ENCODE measurements at places on chromosomes 7 and 10.

GRCh38 chr7:43694399-43694748, 34.9 kb downstream of the COA1 start:
- no peak for DNase-seq

DNA sequence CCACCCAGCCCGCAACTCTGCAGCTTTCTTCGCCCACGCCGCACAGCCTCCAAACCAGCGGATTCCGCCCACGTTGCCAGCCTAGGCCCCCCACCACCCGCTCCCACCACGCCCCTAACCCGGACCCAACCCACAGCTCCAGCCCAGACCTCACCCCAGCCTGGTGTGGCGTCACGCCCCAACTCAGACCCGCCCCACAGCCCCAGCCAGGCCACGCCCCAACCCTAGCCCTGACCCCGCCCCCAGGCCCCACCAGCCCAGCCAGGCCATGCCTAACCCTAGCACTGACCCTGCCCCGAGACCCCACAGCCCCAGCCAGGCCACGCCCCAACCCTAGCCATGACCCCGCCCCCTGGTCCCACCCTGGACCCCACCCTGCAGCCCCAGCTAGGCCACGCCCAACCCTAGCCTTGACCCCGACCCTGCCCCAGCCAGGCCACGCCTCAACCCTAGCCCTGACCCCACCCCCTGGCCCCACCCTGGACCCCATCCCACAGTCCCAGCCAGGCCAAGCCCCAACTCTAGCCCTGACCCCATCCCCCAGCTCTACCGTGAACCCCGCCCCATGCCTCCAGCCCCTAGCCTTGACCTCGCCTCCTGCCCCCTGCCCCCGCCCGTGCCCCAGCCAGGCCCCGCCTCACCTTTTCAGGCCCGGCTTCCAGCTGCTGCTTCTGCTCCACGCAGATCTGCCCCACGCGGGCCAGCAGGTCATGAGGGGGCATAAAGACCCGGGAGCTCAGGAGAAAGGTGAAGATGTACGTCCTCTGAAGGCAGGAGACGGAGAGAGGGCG, 64.0 kb downstream of the RASGEF1A start:
- DNase-seq: peak; percentile 46

DNA sequence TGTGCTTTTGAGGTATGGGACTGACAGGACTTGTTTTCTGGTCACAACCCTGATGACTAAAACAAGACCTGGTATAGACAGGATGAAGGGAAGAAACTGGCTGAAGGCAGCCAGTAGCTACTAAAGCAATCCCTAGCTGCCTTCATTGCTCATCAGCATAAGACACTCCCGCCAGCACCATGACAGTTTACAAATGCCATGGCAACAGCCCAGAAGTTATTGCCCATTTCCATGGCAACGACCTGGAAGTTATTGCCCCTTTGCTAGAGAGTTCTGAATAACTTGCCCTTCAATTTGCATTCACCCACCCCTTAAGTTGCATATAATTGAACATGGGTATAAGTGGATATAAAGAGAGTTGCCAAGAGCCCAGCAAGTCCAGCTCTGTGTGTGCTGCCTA, 169.6 kb upstream of the FAM171A1 start:
- DNase-seq: no peak

DNA sequence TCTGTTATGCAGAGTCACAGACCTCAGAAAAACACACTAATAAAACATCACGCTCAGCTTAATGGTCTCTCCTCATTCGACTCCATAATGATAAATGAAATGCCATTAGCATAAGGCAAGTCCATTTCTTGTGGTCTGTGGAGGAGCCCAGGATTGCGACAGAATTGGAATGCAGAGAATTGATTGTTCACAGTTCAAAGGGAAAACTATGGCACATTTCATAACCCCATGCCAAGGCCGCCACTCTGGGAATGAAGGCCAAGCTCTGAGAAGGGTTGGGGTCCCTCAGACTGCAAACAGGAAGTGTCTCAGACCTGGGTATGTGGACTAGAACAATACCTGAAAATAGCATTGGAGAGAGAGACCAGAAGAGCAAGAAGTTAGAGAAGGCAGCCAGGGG, 398.9 kb downstream of the ADRA2A start:
- no peak for DNase-seq

GRCh38 chr7:42742318-42742717, 169.6 kb downstream of the C7orf25 start:
- DNase-seq: no peak

GRCh38 chr7:83161186-83161585, 1.5 kb downstream of the PCLO start:
- DNase-seq: no peak

DNA sequence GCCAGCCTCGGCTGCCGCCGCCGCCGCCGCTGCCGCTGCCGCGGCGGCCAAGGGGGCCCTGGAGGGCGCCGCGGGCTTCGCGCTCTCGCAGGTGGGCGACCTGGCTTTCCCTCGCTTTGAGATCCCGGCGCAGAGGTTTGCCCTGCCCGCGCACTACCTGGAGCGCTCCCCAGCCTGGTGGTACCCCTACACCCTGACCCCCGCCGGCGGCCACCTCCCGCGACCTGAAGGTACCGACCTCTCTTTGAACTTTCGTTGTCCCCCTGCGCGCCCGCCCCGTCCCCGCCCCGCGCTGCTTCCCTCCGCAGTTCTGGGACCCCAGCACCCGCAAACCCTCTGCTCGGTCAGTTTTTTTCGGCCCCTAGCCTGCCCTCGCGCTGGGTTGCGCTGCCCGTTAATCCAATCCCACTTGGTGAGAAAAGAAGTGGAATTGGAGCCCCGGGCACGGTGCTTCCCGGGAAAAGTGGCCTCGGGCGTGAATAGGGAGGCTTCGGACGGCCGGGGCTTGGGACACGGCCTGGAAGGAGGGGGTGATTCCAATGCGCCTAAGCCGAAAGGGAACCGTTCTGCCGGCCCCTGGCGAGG, 543 bp downstream of the HMX3 start:
- no peak for DNase-seq

- DNase-seq: no peak
Observed at GRCh38 chr10:126315494-126316177, 72.6 kb downstream of the ADAM12 start.

DNA sequence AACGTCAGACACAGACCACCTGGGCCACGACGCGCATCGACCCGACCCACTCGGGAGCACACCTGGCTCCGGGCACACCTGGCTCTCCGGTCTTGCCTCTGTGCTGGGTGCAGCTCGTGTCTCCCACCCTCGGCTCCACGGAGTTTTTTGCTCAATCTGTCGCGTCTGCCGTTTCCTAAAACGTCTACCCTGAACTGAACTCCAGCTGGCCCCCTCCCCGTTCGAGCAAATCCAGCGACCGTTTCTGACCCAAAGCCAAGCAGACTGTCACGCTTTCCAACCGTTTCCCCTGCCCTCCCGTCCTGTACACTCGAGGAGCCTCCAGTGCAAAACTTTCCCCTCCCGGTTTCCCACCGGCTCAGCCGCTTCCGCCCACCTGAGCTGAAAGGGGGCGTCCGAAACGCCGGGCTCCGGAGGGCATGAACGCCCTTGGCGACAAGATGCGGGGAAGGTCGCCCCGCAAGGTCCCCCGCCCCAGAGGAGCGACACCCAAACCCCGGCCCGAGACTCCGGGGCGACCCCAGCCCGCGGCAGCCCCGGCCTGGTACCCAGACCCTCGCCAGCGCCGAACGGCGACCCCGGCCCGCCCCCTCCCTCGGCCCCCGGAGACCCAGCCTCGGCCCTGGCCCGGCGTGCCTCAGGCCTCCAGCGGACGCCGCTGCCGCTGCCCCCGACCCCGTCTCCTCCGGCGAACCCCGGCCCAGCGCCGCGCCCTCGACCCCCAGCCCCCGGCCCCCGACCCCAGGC, 557 bp downstream of the CYTH3 start:
- peak; percentile 30 for DNase-seq

DNA sequence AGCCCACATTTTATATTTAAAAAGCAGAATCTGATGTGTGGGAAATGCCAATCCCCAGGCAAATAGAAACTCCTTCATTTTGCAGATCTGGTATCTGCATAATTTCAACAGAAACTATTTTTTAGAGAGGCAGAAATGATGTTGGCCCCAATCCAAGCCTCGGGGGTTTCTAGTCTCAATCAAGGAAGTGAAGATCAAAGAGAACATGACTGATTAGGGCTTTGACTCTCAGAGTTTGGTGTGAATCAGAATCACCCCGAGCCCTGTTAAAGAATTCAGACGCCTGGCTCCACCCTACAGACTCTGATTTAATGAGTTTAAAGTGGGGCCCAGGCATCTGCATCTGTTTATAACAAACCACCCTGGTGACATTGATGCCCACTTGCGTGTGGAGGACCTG, 36.7 kb upstream of the UBE2H start:
- no peak for DNase-seq

GRCh38 chr10:25457552-25457951, 282.8 kb downstream of the GPR158 start:
- DNase-seq: no peak

DNA sequence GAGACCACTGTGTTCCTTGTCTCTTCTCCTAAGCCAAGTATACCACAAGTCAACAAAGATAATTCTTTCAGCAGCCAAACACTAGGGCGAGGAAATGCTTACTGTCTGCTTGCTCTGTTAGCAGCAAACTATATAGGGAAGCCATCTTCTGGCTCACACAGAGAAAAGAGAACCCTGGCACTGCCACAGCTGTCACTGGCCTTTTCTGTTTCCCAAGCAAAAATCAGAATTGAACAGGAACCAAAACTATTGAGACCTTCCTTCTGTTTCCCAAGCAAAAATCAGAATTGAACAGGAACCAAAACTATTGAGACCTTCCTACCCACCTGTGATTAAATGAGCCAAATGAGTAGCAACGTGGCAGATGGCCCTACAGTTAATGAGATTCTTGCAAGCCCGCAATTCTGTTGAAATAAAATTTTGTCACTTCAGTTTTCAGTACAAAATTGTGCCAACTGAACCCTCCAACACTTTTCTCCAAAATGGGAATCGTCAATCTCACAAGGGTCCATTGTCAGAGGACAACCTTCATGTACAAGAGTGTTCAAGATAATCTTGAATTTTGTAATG, 54.5 kb downstream of the LRRTM3 start:
- no peak for DNase-seq

- peak; percentile 50 for DNase-seq
Observed at GRCh38 chr10:112115781-112116385, 67.7 kb downstream of the GPAM start.

DNA sequence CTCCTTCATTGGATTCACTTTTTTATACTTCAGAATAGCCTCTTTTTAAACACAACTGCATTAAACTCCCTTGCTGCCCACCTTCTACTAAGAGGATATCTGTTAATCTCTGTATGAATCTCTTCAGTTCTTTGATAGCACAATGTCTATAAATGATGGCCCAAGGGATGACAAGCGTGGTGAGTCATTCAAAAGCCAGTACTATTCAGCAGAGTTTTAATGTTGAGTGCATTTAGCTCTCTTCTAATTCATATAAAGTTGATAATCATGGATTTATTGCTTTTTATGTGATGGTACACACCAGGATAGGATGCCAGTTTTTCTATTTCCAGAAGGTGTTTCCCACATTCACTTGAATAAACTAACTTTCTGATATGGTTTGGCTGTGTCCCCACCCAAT, 57.4 kb upstream of the HECTD2 start:
- DNase-seq: no peak

DNA sequence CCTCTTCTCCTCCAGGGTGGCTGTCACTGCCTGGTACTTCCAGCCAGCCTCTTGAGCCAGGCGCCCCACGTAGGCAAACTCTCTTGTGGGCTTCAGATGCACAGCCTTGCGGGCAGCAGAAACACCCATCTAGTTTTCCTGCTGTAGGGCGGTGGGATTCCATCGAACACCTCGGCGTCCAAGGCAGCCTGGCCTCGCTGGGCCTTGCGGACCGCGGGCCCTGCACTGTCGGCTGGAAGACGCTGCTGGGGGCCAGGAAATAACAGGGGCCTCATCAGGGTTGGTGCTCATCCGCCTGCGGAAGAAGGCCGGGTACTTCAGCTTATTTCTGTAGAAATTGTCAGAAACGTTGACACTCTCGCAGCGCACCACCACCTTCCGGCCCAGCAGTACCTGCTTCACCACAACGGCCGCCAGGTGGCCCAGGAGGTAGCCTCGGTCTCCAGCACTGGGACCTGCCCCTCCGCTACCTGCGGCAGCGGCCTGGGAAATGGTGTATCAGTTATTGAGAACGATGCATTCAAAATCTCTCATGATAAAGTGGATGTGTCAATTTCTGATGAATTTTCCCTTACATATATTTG, 61.1 kb downstream of the WDFY4 start:
- DNase-seq: no peak

GRCh38 chr10:13820119-13820963, 233.6 kb downstream of the PRPF18 start:
- no peak for DNase-seq

DNA sequence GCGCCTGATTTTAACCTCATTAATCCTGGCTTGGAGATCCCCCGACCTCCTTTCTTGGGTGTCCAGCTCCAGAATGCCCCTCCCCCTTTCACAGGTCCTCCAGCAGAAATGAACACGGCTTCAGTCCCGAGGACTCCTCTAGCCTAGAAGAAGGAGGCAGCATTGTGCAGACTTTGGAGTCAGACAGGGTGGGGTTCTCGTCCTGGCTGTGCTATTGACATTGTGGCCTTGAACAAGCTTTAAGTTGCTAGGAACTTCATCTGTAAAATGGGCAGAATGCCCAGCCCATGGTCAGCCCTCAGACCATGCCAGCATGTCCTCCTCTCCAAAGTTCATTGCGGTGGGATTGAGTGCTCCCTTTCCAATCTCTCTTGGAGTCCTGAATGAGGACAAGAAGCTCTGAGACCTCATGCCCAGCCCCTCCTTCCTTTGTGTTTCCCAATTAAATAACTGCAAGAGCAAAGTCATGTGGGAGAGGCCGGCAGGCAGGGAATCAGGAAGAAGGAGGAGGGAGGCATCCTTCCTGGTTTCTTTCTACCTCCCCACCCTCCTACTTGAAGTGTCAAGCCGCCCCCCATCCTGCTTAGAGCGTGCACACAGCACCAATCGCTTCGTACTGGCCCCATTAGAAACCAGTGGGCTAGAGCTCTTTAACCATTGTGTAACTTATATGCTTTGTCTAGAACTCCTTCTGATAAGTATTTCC, 86.4 kb downstream of the RBM20 start:
- no peak for DNase-seq

DNA sequence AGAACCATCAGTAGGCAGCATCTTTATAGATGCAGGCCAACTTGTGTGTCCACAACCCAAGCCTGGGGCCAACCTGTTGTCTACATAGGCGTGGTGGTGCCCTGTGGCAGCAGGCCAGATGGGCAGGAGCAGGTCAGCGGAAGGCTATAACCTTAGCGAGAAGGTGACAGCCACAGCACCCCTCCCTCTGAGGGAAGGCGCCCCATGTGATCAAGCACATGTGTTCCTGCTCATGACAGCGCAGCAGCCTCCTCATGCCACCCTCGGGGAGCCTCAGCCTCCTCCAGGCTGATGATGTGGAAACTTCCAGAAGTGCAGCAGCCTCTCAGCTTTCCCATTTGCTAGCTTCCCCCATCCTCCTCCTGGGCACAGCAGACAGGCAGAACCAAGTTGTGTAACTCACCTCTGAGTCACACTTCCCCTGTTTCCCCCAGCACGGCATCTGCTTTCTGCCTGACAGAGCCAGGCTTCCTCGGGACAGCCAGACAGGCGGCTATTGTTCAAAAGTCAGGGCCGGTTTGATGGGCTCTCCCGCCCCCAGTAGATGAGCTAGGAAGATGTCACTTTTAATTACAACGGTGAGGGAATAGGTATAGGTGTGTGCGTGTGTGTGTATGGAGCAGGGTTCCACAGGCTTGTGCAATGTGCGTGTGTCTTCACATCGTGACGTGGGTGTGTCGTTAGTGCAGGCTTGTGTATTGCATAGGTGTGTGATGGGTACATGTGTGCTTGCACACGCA, 312.0 kb upstream of the ZMIZ1 start:
- DNase-seq: no peak

GRCh38 chr7:15378494-15379145, 183.2 kb downstream of the AGMO start:
- DNase-seq: no peak

GRCh38 chr10:70176441-70176840, 6.1 kb upstream of the SAR1A start:
- DNase-seq: no peak

Data from GM19239 (cell line).